ENCODE measurements at places on chromosomes 12 and 14.

DNA sequence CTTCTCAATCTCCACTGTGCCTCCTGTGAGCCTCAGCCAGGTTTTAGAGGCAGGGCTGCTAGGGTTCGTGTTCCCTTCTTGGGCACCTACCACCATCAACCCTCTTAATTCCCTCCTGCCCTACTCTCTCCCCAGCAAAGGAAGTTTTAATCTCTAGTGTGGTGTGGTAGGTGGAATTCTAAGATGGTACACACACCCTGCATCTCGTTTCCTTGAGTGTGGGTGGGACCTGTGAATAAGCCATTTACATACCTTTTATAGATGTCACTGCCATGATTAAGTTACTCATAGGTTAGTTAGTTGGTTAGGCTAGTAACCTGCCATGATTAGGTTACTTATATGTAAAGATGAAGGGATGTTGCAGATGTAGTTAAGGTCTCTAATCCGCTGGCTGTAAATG, 114.8 kb upstream of the VRK1 start:
- DNase-seq: no peak

- peak; percentile 47 for DNase-seq
Observed at GRCh38 chr12:122871851-122872780, 23.8 kb downstream of the VPS37B start.

GRCh38 chr12:22248121-22248520, 86.4 kb downstream of the ST8SIA1 start:
- DNase-seq: no peak

GRCh38 chr12:53956914-53957536, 2.3 kb downstream of the HOXC12 start:
- DNase-seq: no peak

- DNase-seq: no peak
Observed at GRCh38 chr14:89212386-89213235, 204.4 kb downstream of the FOXN3 start.

DNA sequence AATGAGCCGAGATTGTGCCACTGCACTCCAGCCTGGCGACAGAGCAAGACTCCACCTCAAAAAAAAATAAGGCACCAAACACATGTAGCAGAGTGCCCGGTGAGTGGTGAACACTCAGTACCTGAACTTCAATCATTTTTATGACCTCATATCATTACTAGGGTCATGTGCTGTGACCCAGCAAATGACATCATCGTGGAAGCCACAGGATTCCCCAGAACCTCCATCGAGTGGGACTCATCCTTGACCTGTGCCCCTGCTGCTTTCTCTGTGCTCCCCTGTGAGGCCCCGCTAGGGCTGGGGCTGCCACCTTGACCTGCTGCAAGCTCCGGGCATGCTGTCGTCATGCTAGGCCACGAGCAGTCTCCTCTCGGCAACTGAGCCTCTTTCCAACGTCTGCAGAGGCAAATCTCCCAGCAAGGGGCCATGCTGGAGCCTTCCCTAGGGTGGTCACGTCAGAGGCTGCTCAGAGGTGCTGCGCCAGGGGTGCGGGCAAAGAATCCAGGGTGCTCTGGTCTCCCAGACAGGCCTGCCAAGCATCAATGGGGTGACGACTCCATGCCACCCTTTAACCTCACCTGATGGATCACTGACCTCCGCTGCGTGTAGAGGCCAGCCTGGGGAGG, 18.5 kb downstream of the GLTP start:
- DNase-seq: no peak

DNA sequence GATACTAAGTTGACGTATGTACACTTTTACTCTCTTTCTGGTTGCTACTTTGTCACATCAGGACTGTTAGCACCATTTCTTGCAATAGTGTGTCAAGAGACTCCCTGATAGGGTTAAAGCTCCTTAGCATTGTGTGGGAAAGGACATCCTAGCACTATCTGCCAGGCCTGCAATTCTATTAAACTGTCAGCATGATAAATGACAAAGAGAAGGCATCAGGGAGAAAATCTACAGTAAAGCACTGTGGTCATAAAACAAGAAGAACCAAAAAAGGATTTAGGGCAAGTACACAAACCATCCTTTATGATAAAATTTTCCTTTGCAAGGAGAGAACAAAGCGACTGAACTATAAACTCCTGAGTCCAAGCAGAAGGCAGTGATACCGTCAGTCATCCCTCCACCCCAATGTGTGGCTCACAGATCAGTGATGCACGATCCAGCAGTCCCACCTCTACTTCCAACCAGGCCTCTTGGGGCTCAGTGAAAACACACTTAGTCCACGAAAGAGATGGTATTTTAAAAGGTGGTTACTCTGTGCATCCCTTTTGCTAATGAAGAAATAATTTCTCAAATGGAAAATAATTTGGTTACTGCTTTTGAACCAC, 31.4 kb upstream of the SLC35F4 start:
- DNase-seq: no peak

DNA sequence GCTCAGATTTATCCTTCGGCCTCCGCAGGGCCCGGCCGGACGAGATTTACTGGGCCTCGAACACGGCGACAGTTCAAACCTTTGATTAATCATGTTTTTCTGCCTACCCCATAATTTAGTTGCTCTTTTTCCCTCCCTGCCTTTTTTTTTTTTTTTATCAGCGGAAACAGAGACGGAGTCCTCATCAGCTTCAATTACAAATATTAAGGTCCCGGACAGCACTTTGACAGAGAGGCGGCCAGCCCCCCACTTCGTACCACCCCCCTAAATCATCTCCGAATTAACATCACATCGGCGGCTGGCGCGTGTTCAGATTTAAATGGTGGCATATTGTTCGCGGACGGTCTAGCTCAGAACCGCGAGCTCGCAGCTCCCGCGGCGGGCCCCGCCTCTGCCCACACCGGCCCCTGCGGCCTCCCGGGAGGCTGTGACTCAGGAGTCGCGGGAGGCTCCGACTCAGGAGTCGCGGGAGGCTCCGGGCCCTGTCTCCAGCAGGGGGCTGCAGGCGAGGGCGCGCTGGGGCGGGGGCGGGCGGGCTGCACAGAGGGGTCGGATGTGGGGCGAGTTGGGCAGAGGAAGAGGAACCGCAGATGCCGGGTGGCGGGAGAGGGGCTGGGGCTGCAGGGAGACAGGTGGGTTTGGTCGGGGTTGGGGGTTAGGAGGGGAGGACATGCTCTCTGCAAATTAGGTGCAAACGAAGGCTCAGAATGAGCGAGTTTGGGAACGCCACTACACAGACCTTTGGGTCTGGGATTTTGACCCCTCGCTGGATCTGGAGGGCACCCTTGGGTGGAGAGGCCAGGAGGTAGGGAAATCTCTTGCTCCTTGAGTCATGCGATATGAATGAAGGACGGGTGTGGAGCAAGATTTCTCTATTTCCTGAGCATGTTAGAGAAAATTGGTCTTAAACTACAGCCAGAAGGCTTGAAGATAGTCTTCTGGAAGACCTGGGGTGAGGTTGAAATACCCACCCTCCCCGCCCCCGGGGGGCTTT, 19.6 kb upstream of the ATP5MC2 start:
- DNase-seq: peak; percentile 17

DNA sequence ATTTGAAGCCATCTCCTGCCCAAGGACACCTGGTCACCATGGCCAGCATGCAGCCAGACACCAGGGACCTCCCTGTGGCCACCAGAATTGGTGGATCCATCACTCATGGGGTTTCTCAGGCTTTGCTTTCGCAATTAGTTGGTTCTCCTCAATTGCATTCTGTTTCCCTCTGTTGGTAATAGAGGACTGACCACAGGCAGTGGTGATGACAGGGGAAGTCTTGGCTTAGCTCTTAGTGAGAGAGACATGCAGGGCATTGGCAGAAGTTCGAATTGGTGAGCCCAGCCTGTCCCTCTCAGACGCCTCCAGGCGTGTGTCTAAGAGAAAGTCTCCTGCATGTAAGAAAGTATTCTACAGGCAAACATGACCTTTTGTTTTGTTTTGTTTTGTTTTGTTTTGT, 21.3 kb downstream of the HCAR2 start:
- peak; percentile 3 for DNase-seq

- no peak for DNase-seq
Observed at GRCh38 chr12:80053051-80053790, 46.1 kb upstream of the OTOGL start.

DNA sequence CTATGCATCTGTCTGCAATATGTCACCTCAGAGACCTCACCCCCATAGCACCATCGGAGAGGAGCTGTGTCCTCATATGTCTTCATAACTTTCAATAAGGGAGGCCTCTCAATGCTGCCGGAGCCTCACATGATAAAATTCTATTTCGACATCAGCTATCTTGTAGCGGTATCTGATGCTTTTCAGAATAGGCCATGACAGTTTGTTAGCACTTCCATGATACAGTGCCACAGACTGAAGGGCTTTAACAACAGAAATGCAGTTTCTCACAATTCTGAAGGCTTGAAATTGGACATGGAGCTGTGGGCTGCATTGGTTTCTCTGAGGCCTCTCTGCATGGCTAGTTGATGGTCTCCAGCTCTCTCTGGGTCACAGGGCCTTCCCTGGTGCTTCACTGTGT, 125.0 kb upstream of the PZP start:
- DNase-seq: no peak

- DNase-seq: no peak
Observed at GRCh38 chr14:90785876-90786450, 30.3 kb downstream of the TTC7B start.

Data from CD4-positive, alpha-beta T cell treated with Interleukin-12 subunit alpha and Interleukin-12 subunit beta, for 1 hour (primary cell).